ENCODE measurements at places on chromosomes 16 and 17.

DNA sequence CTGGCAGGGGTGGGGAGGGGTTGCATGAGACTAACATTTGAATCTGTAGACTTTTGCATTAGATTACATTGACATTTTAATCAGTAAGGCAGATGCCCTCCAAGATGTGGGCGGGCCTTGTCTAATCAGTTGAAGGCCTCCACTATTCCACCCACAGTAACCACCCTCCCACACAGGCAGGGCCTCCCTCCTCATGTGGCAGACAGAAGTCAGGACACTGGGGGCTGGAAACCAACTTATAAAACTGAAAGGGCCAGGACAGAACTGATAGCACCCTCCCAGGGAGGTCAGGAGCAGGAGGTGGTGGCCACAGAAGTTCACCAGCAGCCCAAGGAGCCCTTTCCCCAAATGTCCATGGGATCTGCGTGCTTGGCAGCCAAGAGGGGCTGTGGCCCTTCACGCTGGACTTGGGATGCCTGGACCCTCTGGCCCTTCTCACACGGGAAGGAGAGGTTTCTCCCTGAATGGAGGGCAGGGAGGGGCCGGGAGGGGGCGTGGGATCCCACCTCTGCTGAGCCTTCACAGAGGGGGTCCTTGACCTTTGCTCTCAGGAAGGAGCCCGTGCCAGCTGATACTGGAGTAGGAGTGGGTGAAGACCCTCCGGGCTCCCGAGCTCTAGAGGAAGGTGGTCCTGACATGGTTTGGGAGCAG is 4.6 kb downstream of the PYCR1 start:
- H3K4me1 ChIP-seq, result peaks cover 11% of the 10 kb centered on the region
- no peaks in the 10 kb centered on the region for H3K36me3 ChIP-seq
- H3K27me3 ChIP-seq, result no peaks in the 10 kb centered on the region
- no peak overlapping the region for H3K4me3 ChIP-seq
- no peak for DNase-seq

DNA sequence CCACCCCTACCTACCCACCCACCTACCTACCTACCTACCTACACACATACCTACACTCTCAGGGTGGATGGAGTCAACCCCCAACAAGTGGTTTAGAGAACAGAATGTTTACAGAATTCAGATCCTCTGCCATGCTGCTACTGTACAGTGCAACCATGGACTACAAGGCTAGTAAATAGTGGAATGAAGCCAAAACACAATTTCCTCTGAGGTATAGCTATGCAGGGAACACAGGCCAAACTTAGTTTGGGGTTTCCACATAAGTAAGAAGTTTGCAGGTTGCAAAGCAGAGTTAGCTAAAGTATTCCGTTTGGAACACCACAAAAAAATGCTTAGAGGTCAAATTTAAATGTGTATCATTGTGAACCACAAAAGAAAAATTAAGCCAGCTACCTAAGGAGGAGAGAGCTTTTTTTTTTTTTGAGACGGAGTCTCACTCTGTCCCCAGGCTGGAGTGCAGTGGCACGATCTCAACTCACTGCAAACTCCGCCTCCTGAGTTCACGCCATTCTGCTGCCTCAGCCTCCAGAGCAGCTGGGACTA is 2.7 kb upstream of the AP1G1 start:
- DNase-seq, result no peak
- H3K4me3 ChIP-seq, result no peak overlapping the region
- no peaks in the 10 kb centered on the region for H3K27me3 ChIP-seq
- H3K36me3 ChIP-seq, result peaks cover 1% of the 10 kb centered on the region
- H3K4me1 ChIP-seq, result peaks cover 9% of the 10 kb centered on the region

DNA sequence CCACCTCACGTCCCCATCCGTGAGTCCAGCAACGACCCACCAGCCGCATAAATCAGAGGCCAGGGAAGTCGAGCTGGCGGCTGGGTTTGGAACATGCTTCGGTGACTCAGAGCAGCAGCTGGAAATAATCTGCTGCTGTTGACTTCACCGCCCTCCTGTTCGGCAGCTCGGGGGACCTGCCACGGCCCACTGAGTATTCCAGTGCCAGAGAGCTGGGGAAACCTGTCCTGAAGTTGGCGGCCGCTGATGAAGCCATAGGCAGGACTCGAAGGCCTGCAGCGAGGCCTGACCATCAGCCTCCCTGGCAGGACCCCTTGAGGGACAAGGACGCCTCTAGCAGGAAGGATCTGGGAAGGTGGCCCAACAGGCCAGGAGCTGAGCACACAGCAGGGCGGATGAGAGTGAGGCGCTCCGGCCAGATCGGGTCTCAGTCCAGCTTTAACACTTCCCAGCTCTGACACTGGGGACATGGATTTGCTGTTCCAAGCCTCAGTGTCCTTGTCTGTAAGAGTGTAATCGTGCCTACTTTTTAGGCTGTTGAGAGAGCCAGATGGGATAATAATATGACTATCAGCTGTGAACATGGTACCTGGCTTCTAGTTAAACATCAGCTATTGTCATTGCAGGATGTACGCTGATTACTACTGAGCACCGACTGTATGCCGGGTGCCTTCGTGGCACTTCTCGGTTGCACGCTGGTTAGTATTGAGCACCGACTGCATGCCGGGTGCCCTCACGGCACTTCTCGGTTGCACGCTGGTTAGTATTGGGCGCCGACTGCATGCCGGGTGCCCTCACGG is 50.4 kb upstream of the CIBAR2 start:
- no peak overlapping the region for H3K4me3 ChIP-seq
- H3K27ac ChIP-seq, result peak overlapping the region; percentile 88
- H3K4me1 ChIP-seq, result peaks cover 41% of the 10 kb centered on the region
- peak; percentile 79 for DNase-seq
- H3K27me3 ChIP-seq, result no peaks in the 10 kb centered on the region

DNA sequence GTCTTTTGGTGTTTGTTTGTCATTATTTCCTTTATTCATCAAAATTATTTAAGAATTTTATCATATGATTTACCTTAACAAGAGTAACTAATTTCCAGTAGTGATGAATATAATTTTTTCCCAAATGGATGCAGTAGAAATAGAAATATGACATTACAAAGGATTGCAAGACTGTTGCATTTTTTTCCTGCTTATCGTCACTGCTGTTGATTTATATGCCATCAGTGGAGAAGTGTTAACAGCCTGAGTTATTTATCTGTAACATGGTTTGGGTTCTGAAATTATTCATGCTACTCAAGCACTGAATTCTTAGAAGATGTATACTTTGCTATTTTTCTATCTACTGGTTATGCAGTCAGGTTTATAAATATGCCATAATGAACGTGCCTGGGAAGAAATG is 68.6 kb downstream of the TMEM100 start:
- no peaks in the 10 kb centered on the region for H3K27me3 ChIP-seq
- H3K4me1 ChIP-seq, result no peaks in the 10 kb centered on the region
- no peak overlapping the region for H3K27ac ChIP-seq
- no peak overlapping the region for H3K4me3 ChIP-seq
- no peak for DNase-seq

DNA sequence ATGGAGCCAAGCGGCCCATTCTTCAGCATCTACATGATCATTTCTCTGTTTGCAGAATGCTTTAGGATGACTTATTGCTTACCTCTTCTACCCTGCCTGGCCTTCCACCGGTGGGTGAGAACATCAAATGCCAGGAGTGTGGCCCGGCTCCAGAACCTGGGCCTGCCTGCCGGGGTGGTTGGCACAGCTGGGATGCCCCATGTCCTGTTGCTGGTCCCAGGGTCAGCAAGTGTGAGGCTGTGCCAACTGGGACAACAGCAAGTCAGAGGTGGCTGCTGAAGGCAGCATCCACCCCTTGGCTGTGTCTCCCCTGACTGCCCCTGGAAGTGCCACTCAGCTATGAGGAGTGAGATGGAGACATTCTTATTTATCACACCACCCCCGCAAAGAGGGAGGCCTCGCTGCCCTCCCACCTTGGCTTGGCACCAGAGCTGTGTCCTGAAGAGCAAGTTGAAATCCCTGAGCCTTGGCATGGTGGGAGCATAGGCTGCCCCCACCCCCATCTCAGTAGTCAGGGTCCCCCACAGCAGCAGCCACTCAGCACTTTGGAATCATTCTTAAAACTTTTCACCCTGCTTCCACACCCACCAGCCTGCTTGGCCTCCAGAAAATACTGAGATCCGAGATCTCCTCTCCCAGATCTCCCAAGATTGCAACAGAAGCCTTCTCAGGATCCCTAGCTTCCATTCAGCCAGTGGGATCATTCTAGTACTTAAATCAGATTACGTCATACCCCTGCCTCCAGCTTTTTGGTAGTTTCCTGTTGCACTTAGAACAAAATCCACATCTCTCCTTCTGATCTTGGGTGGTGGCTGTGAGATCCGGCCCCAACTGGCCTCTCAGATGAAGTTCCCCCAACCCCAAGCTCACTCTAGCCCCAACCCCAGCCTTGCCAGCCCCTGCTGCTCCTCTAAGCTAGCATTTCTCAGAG is 127.5 kb downstream of the SOCS1 start:
- H3K4me3 ChIP-seq, result no peak overlapping the region
- peaks cover 21% of the 10 kb centered on the region for H3K4me1 ChIP-seq
- peaks cover 11% of the 10 kb centered on the region for H3K36me3 ChIP-seq
- H3K27me3 ChIP-seq, result no peaks in the 10 kb centered on the region
- DNase-seq, result peak; percentile 36

- no peak overlapping the region for H3K27ac ChIP-seq
- no peaks in the 10 kb centered on the region for H3K4me1 ChIP-seq
- no peaks in the 10 kb centered on the region for H3K36me3 ChIP-seq
- H3K4me3 ChIP-seq, result no peak overlapping the region
Observed at GRCh38 chr16:15576960-15577958, 65.7 kb downstream of the MARF1 start.

GRCh38 chr17:82376042-82376730 is 4.6 kb downstream of the UTS2R start:
- DNase-seq, result no peak
- H3K36me3 ChIP-seq, result no peaks in the 10 kb centered on the region
- H3K27me3 ChIP-seq, result peaks cover 88% of the 10 kb centered on the region
- H3K4me3 ChIP-seq, result no peak overlapping the region
- H3K4me1 ChIP-seq, result peaks cover 29% of the 10 kb centered on the region

- H3K27me3 ChIP-seq, result no peaks in the 10 kb centered on the region
- no peak overlapping the region for H3K4me3 ChIP-seq
- no peak overlapping the region for H3K27ac ChIP-seq
- no peak for DNase-seq
Observed at GRCh38 chr16:75195811-75196790, 10.9 kb downstream of the CTRB2 start.

DNA sequence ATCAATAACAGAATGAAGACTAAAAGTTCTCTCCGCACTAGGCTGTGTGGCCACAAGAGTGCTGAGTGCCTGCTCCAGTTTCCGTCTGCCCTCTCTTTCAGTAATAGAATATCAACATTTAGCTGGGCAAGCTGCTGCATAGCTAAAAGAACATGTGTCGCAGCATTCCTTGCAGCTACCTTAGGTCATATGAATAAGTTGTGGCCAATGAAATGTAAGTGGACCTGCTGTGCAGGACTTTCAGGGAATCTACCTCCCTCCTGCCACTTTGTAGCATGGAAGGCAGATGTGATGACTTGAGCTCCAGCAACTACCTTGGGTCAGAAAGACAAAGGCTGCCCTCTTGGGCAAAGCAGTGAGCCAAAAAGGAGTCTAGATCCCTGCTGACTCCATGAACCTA is 25.4 kb downstream of the SLC39A11 start:
- H3K27me3 ChIP-seq, result no peaks in the 10 kb centered on the region
- H3K27ac ChIP-seq, result peak overlapping the region; percentile 86
- no peak overlapping the region for H3K4me3 ChIP-seq
- DNase-seq, result no peak
- peaks cover 35% of the 10 kb centered on the region for H3K4me1 ChIP-seq

GRCh38 chr16:87185308-87185707 is 131.9 kb downstream of the C16orf95 start:
- no peak for DNase-seq
- peaks cover 10% of the 10 kb centered on the region for H3K27me3 ChIP-seq
- H3K27ac ChIP-seq, result no peak overlapping the region
- H3K36me3 ChIP-seq, result no peaks in the 10 kb centered on the region
- no peaks in the 10 kb centered on the region for H3K4me1 ChIP-seq

- H3K4me3 ChIP-seq, result peak overlapping the region; percentile 43
- no peaks in the 10 kb centered on the region for H3K36me3 ChIP-seq
- H3K27ac ChIP-seq, result 0 out of 2 replicates have a peak overlapping the region, but pooled peaks have one; percentile 2
Observed at GRCh38 chr17:47789611-47790561, 31.7 kb downstream of the OSBPL7 start.

- no peaks in the 10 kb centered on the region for H3K27me3 ChIP-seq
- no peaks in the 10 kb centered on the region for H3K36me3 ChIP-seq
- no peak overlapping the region for H3K4me3 ChIP-seq
- no peaks in the 10 kb centered on the region for H3K4me1 ChIP-seq
- no peak for DNase-seq
- no peak overlapping the region for H3K27ac ChIP-seq
Observed at GRCh38 chr16:21590287-21590686, 9.1 kb upstream of the METTL9 start.

GRCh38 chr16:65222536-65222935 is 100.7 kb upstream of the CDH11 start:
- H3K4me1 ChIP-seq, result peaks cover 4% of the 10 kb centered on the region
- no peak overlapping the region for H3K27ac ChIP-seq
- H3K36me3 ChIP-seq, result no peaks in the 10 kb centered on the region

DNA sequence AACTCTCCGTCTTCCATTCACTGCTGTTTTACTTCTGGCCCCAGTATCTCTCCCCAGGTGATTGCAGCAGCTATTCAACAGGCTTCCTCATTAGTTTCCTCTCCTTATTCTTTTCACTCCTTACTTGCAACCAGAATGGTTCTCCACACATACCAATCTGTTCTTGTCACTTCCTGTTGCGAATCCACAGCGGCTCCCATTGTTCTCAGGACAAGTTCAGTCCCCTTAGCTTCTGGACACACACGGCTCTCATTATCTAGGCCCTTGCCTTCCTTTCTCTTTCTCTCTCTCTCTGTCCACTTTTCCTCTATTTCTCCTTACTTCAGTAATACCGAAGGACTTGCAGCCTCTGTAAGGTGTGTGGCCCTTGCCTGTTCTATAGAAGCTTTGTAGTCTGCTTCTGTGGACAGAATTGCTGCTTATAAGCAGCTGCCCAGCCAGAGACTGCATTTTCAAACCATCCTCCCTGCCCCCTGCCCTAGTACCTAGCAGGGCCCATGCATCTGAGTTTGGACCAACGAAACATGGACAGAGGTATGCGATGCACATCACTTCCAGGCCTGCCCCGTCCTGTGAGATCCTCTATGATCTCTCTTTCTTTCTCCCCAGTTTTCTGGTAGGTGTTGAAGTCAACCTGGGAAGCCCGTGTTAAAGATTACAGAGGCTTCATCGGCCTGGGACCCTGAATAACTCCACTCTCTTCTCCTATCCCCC is 45.7 kb downstream of the VAT1L start:
- DNase-seq, result no peak
- no peaks in the 10 kb centered on the region for H3K27me3 ChIP-seq
- H3K4me1 ChIP-seq, result peaks cover 3% of the 10 kb centered on the region
- H3K27ac ChIP-seq, result peak overlapping the region; percentile 99
- peak overlapping the region; percentile 17 for H3K4me3 ChIP-seq

- DNase-seq, result no peak
- no peaks in the 10 kb centered on the region for H3K36me3 ChIP-seq
- H3K27me3 ChIP-seq, result no peaks in the 10 kb centered on the region
- no peaks in the 10 kb centered on the region for H3K4me1 ChIP-seq
Observed at GRCh38 chr16:9921997-9922396, 260.2 kb downstream of the GRIN2A start.

GRCh38 chr17:945672-946071 is 33.9 kb downstream of the NXN start:
- H3K4me3 ChIP-seq, result no peak overlapping the region
- H3K27ac ChIP-seq, result no peak overlapping the region
- no peak for DNase-seq
